ENCODE measurements at places on chromosomes 6 and 20.

DNA sequence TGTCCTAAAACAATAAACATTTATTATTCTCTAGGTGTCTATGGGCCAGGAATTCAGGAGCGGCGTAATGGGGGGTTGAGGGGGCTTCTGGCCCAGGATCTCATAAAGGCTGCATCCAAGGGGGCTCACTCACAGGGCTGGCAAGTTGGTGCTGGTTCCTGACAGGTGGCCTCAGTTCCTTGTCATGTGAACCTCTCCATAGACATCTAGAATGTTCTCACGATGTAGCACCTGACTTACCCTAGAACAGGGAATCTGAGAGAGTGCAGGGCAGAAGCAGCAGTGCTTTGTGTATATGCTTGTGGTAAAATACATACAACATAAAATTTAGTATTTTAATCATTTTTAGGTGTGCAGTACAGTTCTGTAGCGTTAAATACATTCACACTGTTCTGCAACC, 57.1 kb downstream of the PHF20 start:
- no peak for DNase-seq

DNA sequence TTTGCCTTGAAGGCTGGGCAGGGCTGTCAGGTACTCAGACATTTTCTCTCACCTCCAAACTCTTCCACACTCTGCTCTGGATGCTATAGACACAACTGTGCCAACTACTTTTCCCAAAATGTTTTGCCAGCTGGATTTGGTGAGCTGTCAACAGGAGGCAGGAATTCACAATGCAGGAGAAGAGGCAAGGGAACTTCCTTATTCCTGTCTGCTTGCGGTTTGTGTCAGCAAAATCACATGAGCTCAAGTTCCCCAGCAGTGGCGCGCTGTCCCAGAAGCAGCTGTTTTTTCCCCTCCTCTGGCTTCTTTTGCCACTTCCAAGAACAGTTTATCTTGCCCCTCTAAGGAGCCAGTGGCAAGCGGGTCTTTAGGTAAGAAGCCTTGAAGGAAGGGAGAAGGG, 608.2 kb downstream of the PRKN start:
- DNase-seq = no peak

DNA sequence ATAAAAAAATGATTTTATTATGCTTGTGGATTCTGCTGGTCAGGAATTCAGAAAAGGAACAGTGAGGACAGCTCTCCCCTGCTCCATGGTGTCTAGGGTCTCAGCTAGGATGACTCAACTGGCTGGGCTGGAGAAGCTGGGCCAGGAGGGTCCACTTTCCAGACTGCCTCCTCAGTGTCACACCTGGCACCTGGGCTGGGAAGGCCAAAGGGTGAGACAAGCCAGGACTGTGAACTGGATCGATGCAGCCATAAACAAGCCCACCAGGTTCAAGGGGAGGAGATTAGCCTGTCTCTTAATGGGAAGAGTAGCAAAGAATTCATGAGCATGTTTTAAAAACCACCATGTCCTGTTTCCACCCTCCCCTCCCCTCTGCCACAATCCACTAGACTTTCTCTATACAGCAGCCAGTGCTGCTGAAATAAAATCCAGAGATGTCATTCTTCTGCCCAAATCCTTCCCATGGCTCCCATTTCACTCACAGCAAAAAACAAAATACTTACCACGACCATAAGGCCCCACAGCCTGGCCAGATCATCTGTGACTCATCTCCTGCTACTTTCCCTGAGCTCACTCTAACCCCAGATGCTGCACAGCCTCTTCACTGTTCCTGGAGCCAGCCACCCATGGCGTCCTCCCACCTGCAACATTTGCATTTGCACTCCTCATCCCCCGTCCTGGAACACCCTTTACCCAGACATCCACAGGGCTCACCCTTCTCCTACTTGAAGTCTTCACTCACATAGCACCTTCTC, 13.8 kb downstream of the SPTLC3 start:
- peak; percentile 22 for DNase-seq

DNA sequence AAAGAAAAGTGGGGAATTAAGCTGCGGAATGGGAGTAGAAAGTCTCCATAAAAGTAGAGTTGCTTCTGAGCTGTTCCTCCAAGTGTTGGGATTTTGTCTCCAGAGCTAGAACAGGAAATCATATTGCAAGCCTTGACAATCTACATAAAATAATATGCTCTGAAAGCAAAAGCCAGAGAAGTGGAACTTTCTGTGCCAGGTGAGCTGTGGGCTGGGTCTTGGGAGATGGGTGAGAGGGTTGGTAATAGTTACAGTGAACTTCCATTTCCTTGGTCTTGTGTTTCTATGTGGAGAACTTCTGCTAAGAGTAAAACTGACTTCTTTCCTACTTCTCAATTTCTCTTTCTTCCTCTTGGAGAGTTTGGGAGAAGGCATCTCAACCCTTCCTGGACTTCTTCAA, 6.3 kb upstream of the HMGN4 start:
- no peak for DNase-seq

GRCh38 chr6:18214003-18214402, 50.3 kb downstream of the DEK start:
- DNase-seq = no peak

GRCh38 chr6:38178584-38178886, 359.0 kb downstream of the ZFAND3 start:
- no peak for DNase-seq

DNA sequence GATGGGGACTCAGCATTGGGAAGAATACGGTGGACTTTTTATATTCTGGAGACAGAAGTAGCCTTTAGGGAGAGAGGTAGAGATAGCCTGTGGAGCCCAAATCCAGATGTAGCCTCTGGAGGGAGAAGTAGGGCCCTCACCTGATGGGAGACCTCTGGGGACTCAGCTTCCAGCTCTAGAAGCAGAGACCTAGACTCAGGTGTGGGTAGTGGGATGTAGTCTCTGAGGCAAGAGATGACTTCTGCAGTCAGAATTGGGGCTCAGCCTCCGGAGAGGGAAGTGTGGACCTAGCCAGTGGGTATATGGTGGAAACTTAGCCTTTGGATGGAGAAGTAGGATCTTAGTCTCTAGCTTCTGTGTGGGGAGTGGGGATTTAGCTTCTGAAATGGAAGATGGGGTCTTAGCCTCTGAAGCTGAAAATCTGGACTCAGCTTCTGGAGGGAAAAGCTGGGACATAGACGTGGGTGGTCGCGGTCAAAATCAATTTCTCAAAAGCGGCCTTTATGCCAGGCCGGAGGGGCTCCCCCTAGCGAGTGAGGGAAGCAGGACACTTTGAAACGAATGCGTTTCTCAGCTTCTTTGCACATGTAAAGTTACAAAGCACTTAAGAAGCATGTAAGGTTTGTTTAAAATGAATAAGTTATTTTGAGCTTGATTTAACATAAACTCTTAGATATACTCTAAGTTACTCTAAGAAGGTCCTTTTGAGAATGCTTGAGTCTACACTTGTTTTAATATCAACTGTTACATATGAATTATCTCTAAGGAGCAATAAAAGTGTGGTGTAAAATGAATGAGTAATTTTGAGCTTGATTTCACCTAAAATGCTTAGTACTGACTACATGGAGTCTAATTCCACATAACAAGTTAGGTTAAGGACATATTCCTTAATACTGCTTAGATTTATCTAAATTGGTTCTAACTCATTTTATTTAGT, 12.9 kb upstream of the ZNF343 start:
- DNase-seq = no peak

- DNase-seq = no peak
These were observed 3.2 kb upstream of the PGC start for GRCh38 chr6:41750374-41750773.

GRCh38 chr20:38935967-38936407, 9.8 kb downstream of the FAM83D start:
- no peak for DNase-seq

- DNase-seq = no peak
These were observed 72.3 kb upstream of the CCN2 start for GRCh38 chr6:132023490-132023889.

DNA sequence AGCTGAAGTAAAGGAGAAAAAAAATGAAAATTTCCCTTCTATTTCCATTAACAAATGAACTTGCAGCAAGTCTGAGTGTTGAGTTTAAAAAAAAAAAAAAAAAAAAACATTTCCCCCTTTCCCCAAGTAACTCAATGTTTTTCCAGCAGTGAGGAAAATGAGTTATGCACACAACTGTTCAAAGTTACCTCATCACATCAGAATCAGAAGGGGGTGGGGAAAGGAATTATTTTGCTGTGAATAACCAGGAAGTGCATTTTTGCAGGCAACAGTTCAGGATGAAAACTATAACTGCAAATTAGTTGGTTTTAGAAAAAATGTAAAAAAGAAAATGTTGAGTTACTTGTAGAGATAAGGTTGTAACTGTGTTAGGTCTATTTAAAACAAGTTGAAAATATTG, 568.9 kb upstream of the CITED2 start:
- peak; percentile 84 for DNase-seq

DNA sequence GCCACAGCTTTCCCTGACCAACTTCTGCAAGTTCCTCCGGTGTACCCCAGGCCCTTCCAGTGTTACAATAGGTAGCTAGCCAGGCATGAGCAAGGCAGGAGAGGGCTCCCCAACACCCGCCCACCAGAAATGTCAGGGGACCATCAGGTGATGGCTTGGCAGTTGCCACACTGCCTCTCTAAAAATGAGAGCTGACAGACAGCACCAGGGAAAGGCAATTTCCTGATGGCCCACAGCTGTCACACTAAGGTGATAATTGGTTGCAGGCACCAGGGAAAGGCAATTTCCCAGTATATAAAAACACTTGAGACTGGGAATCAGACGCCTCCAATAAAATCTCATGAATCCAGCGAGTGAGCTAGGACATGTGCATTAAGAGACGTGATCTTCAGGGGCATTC, 49.9 kb downstream of the PXDC1 start:
- no peak for DNase-seq

GRCh38 chr20:45347936-45348778, at the start of gene SDC4:
Gene SDC4, minus strand, starts transcription at chr20:45348424. Its CDS starts 40 bp downstream, at chr20:45348384.
- DNase-seq = no peak

- DNase-seq = no peak
These were observed 11.5 kb downstream of the TMEM63B start for GRCh38 chr6:44138717-44139350.

GRCh38 chr6:112330071-112330878, 16.9 kb upstream of the RFPL4B start:
- peak; percentile 38 for DNase-seq

DNA sequence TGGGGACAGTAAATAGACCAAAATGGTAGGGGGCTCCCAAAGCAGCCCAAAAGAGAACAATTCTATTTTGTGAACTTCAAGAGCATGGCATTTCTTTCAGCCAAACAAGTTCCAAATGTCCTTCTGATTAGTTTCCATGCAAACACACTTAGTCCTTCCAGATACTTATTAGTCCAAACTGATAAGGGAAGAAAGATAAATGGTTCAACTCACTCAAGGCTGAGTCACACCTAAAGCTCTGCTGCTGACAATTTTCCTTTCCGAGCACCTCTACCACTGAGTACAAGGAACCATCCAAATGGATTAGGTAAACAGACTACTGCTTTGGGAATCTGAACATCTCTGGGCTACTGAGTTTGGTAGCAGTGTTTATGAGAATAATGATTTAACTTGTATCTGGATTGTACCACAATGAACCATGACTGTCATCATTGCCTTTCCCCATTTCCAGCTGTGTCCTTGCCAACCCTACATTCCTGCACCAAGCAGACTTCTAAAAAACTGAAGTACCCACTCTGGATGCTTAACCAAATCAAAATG, 71.2 kb downstream of the TNFRSF21 start:
- no peak for DNase-seq

- no peak for DNase-seq
These were observed 32.1 kb downstream of the NHLRC1 start for GRCh38 chr6:18090349-18090786.

DNA sequence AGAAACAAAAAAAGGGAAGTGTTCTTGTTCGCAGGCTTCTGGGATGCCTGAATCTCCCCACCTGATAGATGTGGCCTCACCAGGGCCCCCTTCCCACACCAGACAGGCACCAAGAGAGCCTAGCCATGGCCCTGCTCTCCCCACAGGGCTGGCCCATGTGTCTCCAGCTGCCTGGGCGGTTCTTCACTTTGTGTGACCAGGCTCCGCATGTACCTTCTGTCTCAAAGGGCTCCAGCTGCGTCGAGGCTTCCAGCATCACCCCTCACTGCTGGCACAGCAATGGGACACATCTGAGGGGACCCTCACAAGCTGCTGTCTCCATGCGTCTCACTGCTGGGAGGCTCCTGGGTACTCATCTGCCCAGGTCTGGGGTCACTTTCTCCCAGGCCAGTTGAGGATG, 362.9 kb downstream of the ZFAND3 start:
- DNase-seq = no peak

- DNase-seq = no peak
These were observed 48.3 kb downstream of the CTNNBL1 start for GRCh38 chr20:37742131-37742530.

- DNase-seq = no peak
These were observed 27.9 kb upstream of the CD93 start for GRCh38 chr20:23114018-23114417.

- peak; percentile 46 for DNase-seq
These were observed 20.9 kb downstream of the DEF6 start for GRCh38 chr6:35318196-35319171.

All from GM04504 (cell line).